ENCODE measurements at places on chromosomes 7 and 10. TPM values are rescaled to one million over a fixed set of nuclear protein-coding genes. Genes with fewer than 3 reads are reported as not detected.

Gene FOXI2
- not detected for total RNA-seq

Gene RBP3
- total RNA-seq, result not detected

Gene NOLC1
- total RNA-seq, result 14.4 TPM

Gene WEE2
- not detected for total RNA-seq

Gene NACAD
- total RNA-seq, result 1.7 TPM

Gene BEND7
- total RNA-seq, result 0.63 TPM

Gene MICU1
- total RNA-seq, result 65.1 TPM

Gene HTRA1
- 155 TPM for total RNA-seq

Gene SRGN
- total RNA-seq, result 47.3 TPM

Gene ASB15
- not detected for total RNA-seq

Gene C10orf143
- total RNA-seq, result 1.0 TPM

Gene ASZ1
- total RNA-seq, result not detected

Gene LBX1
- under 0.01 TPM for total RNA-seq

All from bronchial smooth muscle cell (primary cell).